ENCODE measurements at places on chromosomes 6 and 20.

DNA sequence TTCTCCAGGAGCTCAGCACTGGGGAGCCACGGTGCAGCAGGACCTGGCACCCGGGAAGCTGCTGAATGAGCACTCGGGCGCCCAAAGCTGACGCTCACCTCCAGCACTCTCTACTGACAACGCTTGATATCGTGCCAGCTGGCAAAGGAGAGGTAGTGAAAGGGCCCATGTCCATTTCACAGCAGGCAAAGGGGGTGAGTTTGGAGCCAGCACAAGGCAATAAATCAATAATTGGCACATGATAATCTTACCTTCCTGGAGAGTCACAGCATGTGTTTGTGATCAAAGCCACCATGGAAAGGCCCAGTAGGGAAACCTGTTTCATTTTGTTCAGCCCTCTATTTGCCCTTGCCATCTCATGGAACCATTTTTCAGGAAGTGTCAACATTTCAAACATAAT is 23.3 kb upstream of the SMIM26 start:
- DNase-seq = no peak

- DNase-seq = no peak
Observed at GRCh38 chr6:161134550-161135298, 139.1 kb downstream of the AGPAT4 start.

GRCh38 chr20:60148885-60149284 is 190.7 kb downstream of the CDH26 start:
- no peak for DNase-seq

- no peak for DNase-seq
Observed at GRCh38 chr20:58112017-58112781, 116.3 kb downstream of the ANKRD60 start.

GRCh38 chr6:77273929-77274328 is 189.4 kb downstream of the HTR1B start:
- DNase-seq = no peak

GRCh38 chr6:164533045-164533362 is 776.4 kb downstream of the C6orf118 start:
- no peak for DNase-seq

DNA sequence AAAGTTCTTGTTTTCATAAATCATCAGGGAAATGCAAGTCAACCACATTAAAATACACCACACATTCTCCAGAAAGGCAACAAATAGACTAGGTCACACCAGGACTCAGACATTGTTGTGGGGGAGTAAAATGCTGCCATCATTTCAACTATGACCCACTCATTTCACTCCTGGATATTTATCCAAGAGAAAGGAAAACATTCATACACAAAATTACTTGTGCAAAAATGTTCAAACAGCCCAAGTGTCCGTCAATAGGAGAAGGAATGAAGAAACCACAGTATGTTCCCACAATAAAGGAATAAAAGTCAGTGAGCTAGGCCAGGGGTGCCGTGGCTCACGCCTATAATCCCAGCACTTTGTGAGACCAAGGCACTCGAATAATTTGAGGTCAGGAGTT is 81.5 kb upstream of the QKI start:
- no peak for DNase-seq

DNA sequence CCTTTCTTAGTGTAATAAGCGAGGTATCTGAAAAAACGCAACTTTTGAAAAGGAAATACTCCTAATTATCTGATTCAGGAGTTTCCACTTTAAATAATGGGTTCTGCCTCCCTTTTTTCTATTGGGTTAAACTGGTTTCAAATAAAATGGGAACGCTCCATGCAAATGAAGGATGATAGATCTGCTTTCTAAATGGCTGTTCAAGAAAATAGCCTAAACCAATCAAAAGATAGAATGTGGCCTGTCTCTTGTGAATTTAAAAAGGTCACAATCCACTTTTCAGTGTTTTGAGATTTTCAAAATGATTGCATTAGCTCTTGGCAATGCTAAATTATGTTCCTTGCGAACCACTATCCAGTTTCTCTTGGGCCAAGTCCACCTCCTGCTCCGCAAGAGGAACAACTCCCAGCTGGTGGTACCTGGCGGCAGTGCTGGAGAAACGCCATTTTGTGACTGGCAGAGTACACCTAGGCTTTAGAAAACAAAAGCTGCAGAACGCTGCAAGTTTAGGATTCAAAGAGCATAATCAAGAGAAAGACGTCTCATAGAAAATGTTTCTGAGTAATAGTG is 56.7 kb downstream of the TRIM38 start:
- no peak for DNase-seq

GRCh38 chr6:147117580-147117979 is 86.6 kb upstream of the STXBP5 start:
- no peak for DNase-seq

DNA sequence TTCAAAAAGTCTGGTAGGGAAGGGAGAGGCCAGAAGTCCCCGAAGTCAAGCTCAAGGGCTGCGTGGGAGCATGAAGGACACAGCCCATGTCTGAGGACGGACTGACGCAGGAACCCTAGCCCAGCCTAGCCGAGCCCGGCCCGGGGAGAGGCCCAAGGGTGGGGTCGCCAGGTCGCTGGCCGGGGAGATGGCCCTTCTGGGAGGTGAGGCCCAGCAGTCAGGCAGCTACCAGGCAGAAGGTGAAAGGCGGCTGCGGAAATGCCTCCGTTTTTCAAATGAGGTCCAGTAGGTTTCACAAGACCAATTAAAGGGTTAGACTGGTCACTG is 44.6 kb downstream of the WDR27 start:
- DNase-seq = no peak

DNA sequence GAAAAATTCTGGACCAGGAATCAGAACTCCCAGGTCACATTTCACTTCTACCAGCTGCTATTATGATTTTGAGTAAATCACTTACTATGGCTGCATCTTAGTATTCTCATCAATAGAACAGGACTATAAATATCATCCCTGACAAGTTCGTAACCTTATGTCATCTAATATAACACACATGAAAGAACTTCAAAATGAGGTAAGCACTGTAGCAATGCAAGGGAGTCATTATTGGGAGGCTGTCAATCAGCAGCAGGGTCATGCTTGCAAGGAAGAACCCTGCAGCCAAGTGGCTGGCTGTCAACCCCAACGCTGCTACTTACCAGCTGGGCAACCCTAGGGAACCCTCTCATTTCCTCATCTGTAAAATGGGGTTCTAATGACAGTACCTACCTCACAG is 123.3 kb upstream of the B3GAT2 start:
- no peak for DNase-seq

DNA sequence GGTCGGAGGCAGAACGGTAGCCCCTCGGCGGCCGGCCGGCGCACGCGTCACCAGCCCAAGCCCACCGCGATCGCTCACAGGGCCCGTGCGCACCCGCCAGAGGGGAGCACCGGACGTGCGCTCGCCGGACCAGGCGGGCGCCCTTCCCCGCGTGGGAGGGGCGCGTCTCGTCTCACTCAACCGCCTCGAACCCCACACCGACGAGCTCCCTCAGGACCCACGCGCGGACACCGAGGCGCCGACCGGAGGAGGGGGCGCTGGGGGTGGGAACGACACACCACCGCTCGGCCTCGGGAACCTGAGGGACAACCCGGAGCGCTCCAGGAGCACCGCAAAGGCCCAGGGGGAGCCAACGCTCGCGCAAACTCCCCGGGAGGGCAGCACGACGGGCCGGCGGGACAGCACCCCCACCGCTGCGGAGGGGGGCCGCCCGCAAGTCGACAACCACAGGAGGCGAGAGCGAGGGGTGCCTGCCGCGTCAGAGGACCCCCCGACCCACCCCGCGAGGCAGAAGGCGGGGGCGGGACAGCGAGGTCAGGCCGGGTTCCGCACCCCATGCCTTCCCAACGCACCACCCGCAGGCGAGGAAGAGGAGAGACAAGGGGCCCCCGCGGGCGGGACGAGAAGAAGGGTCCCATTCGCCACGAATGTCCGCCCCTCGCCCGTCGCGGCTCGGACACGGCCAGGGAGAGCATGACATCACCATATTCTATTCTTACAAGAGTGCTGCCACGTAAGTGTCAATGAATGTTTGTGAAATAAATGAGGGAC is 512.7 kb upstream of the ZNF337 start:
- no peak for DNase-seq

- DNase-seq = no peak
Observed at GRCh38 chr6:7153789-7154188, 46.0 kb downstream of the RREB1 start.

DNA sequence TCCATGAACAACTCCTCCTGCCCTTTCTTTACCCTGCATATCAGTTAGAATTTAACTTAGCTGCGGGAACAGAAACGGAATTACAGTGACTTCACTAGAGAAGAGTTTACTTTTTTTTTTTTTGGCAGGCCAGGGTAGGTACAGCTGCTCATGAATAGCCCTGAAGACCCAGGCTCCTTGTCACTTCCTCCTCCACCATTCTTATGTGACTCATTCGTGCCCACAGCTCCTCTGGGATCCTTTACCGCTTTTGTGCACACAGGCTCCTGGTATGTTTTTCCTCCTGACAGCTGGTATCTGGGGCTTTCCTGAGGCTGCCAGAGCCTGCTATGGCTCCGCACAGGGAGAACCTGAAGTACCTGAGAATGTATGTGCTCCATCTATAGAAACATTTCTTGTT is 3.9 kb upstream of the KCNS1 start:
- DNase-seq = no peak

GRCh38 chr6:121093928-121094327 is 240.4 kb downstream of the TBC1D32 start:
- peak; percentile 15 for DNase-seq

GRCh38 chr6:25041485-25042035 is 105.8 kb upstream of the RIPOR2 start:
- DNase-seq = no peak

DNA sequence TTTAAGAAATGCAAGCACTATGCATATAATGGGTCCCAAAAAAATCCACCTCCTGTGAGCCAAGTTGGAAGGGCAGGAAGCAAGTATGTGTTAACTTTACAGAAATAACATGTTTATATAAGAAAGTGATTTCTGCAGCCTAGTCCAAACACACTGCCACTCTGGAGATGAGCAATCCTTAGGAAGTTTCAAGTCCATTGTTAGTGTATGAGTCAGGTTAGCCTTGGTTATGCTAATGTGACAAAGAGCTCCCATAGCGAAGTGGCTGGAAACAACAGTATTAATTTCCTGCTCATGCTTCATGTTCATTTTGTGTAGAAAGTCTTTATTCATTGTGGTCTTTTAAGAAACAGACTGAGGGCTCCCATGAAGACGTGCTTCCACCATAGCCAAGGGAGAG is 121.4 kb downstream of the TBXT start:
- peak; percentile 40 for DNase-seq

DNA sequence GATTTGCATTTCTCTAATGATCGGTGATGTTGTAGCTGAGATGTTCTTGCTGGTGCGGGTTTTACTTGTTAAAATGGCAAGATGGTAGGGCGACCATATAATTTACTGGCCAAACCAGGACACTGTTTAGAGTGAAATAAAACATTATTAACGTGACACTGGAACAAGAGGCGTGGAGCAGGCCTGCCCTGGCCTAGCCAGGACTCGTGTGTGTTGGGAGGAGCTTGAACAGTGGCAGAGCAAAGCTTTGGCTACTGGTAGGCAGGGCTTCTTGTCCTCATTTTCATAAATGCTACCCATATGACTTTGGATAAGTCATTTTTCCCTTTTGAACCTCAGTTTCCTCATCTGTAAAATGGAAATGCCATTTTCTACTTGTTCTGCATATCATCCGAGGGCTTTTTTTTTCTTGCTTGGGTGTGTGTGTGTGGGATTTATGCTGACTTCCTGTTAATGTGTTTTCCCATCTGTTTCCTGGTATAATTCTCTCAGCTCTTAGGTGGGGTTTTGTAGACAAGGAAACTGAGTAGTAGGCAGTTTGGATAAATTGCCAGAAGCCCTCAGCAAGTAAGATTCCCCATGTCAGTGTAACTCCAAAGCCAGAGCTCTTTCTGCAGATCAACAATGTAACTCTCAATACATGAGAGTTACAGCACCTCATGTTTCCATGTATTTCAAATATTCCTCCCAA is 81.7 kb downstream of the TOX2 start:
- DNase-seq = no peak

DNA sequence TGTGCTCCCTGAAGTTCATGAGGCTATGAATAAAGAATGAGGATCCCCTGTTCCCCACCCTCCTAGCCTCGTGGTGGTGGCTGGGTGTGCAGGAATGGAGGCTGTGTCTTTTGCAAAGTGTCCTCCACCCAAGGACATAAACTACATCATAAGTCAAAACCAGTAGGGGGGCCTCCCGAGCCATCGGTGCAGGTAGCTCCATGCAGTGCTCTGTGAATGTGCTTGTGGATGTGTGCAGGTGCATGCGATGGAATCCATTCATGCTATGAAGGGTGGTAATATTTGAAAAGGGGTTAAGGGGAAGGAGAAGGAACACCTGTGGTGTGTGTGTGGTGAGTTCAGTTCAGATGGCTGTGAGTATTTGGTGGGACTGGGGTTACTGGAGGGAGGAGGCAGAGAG is 197.3 kb downstream of the NRN1 start:
- no peak for DNase-seq

DNA sequence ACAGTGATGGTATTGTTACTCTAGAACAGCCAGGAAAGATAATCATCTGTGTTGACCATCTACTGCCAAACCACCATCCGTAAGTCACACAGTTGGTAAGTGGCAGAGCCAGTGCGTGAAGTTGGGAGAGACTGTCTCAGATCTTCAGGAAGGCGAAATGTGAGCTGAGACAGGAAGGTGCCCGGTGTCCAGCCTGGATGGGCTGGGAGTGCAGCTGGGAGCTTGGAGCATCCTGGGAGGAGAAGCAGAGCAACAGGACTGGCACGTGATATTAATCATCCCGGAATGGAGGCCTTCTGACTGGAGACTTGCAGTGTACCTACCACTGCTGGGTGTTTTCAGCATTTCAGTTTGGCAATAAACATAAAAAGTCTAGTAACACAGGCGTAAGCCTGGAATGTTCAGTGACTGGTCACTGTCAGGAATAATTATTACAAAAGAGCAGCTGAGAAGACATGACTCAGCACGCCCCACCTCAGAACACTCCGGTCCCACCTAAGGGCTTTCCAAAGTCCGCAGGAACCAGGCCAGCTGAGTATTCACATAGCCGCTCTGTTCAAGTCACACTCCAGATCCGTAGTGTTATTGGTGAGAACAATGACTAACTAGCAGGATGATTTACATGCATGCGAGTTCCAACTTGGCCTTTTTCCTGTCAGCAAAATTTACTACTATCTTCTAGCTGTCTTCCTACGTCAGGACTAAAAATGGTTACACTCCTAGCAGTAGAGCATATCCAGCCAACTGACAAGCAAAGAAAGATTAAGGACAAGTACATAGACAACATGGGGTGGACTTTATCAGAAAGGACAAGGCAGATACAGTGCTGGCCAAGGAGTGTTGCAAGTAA is 45.1 kb upstream of the PNRC1 start:
- DNase-seq = peak; percentile 88

- no peak for DNase-seq
Observed at GRCh38 chr6:21856844-21857243, 263.3 kb downstream of the SOX4 start.

DNA sequence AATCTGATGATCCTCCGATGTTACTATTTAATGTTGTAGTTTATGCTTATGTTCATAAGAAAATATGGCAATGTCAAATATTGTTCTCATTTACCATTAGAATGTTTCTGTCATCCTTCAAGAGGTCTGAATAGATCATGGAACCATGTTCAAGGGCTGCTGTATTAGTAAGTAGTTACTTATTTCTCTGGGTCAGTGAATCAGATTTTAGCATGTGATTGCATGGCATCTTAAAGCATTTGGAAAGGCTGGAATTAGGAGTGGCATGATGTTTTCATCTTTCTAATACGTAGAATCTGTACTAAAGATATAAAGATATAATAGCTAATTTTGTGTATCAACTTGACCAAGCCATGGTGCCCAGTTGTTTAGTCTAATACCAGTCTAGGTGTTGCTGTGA is 40.5 kb upstream of the NKX2-4 start:
- DNase-seq = no peak

Measured in BJ (cell line).